SJSA1 (cell line): ENCODE measurements at places on chromosomes 5 and 9.
A peak's percentile ranks its signal among the peaks of the same experiment; 100 is the strongest.

DNA sequence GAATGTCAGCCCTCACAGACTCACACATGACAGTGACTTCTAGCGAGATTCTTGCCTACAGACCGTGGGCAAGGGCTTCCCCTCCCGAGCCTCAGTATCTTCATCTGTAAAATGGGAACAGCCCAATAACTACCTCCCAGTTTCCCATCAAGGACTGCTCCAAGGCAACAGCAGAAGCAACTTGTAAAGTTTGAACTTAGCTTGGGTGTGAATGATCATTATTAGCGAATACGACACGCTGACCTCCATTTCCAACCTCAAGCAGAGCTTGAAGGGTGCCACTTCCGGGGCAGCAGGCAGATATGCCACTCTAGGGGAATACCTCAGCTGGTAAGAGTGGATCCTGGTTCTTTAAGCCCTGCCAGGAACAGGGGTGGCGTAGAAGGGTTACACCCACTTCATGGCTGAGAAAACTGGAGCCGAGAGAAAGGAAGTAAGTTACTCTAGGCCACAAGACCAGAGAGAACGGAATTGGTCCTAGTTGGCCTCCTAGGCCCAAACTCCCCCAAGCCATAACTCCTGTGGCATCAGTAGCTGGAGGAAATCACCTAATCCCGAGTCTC is 2.0 kb downstream of the RNF44 start:
- no peak for DNase-seq

GRCh38 chr5:458547-459353 is 15.8 kb downstream of the EXOC3 start:
- peak; percentile 65 for DNase-seq

GRCh38 chr5:139869042-139869790 is 73.6 kb downstream of the PSD2 start:
- DNase-seq = no peak

GRCh38 chr9:7523426-7524043 is 276.0 kb downstream of the DMAC1 start:
- no peak for DNase-seq

- DNase-seq = no peak
Observed at GRCh38 chr9:116059466-116059865, 94.1 kb upstream of the PAPPA start.

- DNase-seq = no peak
Observed at GRCh38 chr5:35303152-35303551, 72.9 kb upstream of the PRLR start.

GRCh38 chr5:56663523-56663922 is 151.8 kb upstream of the MAP3K1 start:
- DNase-seq = no peak

DNA sequence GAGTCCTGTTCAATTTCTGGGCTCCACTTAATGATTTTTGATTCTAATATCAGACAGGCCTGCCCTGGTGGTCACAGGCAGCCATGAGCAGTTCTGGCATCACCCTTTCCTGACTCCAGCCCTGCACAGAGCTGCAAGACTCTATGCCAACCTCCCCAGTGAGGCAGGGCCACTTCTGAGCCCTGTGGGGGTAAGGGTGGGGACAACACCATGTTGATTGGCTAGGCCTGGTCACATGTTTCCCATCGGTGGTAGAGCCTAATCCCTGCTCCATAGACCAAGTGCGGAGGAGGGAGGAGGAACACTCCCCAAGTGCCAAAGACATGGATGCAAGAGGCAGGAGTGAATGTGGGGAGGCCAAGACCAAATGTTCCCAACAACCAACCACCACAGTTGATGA is 134.6 kb downstream of the PHF2 start:
- no peak for DNase-seq

DNA sequence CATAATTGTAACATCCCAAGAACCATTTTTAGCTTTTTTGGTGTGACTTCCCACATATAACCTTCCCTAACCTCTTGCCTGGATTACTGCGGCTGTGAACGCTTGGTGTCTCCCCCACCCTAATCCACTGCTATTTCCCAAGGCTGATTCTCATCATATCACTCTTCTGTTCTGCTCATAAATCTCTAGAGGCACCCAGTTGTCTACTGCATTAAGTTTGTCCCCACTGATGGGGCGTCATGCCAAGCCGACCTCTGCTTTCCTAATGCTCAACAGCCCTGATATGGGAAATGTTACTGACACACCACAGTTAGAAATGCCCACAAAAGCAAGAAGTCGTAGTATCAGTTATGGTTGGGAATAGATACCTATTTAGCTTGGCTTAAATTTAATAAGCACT is 24.4 kb downstream of the NPR3 start:
- DNase-seq = no peak

- DNase-seq = no peak
Observed at GRCh38 chr9:8860925-8861324, 1061.3 kb upstream of the DMAC1 start.

GRCh38 chr5:168443533-168443932 is 42.7 kb upstream of the RARS1 start:
- no peak for DNase-seq

- DNase-seq = no peak
Observed at GRCh38 chr5:123705741-123706140, 193.8 kb downstream of the CSNK1G3 start.

DNA sequence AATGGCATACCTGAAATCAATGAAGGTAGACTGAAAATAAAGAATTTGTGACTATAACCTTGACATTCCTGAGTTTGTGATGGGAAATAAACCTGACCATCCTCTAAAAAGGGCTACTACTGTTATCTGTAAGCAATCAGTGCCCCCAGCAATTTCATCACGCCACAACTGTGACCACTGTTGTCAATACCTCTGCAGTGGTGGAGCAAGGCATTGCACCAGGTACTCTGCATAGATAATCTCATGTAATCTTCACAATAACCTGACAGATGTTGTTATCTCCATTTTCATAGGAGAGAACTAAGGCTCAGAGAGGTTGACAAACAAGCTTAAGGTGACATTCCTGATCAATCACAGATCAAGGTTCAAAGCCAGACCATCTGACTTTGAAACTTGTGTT is 38.5 kb upstream of the FRRS1L start:
- DNase-seq = no peak

DNA sequence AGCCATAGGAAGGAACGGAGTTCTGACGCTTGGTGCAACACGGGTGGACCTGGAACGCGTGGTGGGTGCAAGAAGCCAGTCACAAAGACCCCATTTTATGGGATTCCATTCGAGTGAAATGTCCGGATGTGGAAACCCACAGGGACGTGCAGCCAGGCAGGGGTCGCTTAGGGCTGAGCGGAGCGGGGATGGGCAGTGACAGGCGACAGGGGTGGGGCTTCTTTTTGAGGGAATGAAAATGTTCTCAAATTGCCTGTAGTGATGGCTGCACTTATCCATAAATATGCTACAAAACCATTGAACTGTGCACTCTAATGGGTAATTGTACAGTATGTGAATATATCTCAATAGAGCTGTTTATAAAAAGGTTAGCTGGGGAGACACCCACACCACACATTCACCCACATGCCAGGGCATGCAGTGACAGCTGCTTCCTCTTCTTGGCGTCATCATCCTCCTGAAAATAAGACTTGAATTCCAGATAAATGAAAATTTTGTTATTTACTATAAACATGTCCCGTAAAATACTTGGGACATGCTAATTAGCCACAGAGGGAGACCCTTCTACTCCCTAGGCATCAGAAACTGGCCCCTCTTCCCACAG is 71.3 kb upstream of the OLFM1 start:
- no peak for DNase-seq

DNA sequence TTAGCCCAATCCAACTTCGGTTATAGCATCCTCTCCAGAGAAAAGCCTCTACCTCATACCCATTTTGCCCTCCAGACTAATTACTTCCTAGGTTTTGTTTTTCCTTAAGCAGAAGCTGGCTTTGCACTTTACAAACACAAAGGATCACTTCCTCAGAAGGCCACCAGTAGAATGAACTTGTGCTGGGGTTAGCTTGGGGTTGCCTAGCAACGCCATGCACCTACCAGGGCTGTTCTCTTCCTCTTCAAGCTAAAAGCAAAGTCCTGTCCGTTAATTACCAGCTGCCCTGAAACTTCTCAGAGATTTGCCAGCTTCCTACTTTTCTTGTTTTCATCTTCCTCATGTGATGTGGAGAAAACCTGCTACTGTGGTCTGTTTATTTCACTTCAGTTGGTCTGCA is 132.0 kb upstream of the WWC1 start:
- DNase-seq = no peak

DNA sequence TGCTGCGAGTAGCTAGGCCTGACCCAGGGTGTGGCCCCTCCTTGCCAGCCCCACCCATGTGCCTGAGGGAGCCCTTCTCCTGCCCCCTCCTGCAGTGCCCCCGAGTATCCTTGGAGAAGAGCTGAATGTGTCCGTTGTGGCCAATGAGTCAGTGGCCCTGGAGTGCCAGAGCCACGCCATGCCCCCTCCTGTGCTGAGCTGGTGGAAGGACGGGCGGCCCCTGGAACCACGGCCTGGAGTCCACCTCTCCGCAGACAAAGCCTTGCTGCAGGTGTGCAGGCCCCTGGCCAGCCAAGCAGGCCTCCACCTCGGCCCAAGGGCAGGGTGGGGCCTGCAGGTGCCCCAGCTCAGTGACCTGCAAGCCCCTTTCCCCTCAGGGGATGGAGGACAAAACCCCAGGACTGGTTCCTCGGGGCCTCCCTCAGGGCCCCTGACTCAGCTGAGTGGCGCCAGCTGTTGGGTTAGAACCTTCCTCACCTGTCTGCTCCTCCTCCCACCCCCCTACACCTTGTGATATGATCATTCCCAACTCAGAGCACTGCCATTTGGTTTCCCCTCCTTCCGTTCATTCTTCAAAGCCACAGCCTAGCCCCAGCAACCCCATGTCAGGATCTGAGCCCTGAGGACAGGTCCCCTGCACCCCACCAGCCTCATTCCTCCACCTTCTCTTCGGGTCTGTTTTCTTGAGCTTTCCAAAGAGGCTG is 80.0 kb upstream of the ASS1 start:
- DNase-seq = no peak

- DNase-seq = no peak
Observed at GRCh38 chr5:1162751-1163150, 38.6 kb upstream of the SLC6A19 start.

GRCh38 chr9:133476036-133476931 is 2.6 kb downstream of the SLC2A6 start:
- DNase-seq = no peak

- DNase-seq = peak; percentile 50
Observed at GRCh38 chr5:180090098-180090768, 18.7 kb upstream of the RNF130 start.

GRCh38 chr5:121019734-121020133 is 555.6 kb downstream of the PRR16 start:
- DNase-seq = no peak

DNA sequence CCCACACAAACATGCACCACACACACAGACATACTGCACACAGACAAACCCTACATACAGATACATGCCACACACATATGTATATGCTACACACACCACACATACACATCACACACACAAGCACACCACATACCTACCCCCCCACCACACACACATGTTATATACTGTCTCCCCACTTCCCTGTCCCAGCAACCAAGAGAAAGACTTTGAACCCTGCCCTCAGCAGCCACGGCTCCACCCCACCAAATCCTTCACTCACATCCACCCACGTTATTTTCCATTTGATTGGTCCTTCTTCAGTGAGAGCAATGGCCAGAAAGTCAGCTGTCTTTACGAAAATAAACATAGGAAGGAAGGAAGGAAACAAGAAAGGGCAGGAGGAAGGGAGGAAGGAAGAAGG is 479.8 kb downstream of the DIRAS2 start:
- no peak for DNase-seq

DNA sequence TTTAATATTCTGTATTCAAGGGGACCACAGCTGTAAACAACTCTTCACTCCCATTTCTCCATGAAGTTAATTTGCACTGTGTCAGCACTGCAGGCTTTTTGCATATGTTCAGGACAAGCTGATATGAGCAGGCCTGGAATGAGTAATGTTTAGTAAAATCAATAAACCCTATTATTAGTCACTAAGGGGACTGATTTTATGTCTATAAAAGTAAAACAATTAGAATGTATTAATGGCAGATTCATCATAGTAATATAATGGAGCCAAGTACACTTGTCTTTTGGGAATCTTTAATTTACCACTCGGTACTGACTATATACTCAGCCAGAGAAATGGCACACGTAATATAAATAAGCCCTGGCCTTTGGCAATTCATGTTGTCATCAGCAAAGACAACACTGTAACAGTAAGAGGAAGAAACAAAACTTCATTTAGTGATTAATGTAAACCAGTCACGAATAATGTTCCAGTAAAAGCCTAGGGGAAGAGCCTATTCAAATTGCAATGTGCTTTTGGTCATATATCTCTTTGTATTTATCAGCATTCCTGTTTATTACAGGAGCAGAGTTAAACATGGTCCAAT is 111.6 kb downstream of the ZNF608 start:
- DNase-seq = peak; percentile 79

DNA sequence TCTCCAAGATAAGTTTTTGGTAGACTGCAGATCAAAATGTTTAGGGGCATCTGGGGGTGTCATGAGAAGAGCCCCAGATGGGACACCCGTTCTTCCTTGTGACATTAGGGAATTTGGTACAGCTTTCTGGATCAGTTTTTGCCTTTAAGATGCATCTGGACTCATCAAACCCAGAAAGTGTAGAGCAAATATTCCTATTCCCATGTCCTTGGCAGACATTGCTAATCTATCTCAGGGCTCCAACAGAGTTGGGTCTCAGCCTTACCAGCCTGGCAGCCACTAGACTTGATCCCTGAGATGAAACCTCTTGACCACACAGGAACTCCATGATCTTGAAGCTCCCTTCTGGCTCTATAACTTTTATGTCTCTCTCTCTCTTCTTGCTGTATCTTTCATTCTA is 35.6 kb downstream of the ERGIC1 start:
- DNase-seq = no peak

- DNase-seq = no peak
Observed at GRCh38 chr5:54301849-54302248, 8.5 kb downstream of the ARL15 start.

DNA sequence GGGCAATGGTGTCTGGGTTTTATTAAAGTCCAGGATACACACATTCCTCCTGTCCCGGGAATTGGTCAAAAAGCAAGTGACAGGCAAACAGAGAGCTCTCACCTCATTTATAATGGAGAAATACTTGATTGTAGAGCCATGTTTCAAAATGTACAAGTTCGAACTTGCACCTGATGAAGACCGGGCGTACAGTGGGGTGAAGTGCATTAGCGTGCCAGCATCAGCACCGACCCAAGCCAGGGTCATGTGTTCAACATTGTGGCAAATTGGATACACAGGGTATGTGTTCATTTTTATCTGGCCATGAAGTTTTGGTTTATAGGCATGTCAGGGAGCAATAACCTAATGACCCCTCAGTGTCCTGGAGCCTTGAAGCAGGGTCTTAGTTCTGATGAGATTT is 472.5 kb downstream of the IRX1 start:
- DNase-seq = no peak
